ENCODE measurements at places on chromosomes 4 and X.

- no peak for DNase-seq
Measured at GRCh38 chr4:27360790-27361267, 500.2 kb downstream of the STIM2 start.

DNA sequence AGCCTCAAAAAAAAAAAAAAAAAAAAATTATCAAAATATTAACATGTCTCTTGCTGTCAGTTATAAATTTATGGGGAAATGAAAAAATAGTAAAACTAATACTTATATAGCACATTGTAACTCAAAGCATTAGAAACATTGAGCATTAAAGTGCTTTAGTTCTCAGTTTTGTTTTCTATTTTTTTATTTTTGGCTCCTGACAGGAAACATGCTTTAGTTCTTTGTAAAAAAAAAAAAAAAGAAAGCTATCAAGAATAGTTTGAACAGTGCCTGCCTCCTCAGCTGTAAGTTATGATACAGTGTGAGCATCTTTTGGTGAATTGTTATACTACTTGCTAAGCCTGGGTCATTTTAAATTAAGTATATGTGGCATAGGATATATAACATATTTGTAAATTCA, 5.1 kb upstream of the CENPC start:
- DNase-seq: no peak

DNA sequence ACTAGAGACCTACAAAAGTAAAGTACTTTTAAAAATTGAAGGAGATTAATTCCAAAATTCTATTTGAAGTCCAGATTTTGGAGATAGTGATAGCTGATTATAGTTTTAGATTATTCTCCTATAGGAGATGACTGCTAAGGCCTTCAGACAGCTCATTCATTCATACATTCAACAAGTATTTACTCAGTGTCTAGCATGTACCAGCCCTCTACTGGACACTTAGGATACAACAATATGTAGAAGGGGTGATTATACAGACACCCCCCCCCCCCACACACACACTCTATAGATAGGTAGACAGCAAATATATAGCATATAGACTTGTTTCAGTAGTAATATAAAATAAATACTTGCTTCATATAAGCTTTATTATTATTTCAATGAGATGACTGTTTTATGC, 60.4 kb upstream of the TAF9B start:
- peak; percentile 12 for DNase-seq

DNA sequence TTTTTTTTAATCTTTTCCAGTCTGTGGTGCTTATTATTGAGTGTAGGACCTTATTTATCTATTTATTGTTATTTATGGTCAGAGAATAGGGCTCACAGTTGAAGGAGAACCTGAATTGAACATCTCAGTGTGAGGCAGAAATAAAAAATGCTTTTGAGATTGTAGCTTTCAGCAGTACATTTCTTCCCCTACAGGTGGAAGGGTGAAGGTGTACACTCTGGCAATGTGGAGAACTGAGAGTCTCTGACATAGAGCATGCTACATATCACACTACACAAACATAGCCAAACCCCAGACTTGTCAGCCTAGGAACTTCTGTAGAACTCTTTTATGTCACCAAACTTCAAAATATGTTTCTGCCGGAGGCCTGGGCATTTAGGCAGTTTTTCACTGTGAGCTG, 140.2 kb downstream of the STIM2 start:
- no peak for DNase-seq

DNA sequence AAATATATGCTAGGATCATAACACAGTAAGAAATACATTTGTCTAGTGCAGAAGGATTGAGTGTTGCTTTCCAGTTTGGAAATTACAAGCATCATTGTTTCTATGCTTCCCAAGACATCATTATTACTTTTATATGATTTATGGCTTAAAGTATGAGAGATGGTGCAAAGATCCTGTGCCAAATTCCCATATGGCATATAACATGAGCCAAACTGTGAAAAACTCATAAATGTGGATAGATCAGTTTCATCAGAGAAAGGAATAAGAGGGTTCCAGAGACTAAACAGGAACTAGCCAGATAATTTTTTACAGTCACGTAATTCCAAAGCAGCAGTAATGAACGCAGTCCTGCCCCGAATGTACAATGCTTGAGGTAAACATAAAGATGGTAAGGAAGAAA, 126.3 kb downstream of the PRDM5 start:
- no peak for DNase-seq

DNA sequence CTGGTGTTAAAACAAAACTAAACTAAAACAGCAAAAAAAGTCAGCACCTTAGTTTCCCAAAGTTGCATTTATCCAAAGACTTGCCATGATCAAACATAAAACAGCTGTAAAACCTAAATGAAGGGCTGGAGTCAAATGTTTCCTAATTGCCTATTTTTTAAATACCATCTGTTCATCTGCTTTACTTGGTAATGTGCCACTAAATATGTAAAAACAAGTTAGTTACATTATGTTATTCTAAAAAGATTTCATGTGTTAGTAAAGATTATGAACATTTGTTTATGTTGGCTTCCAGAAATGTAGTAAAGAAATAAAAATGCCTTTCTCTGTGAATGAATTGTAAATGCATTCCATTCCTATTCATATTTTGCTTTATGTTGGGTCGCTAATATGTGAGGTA, 977.8 kb downstream of the FSTL5 start:
- DNase-seq: no peak

Data from dermis microvascular lymphatic vessel endothelial cell (primary cell).